Fibroblast of skin of right quadriceps (primary cell): ENCODE measurements at places on chromosomes 1 and 21.

GRCh38 chr1:177116941-177117340 lies 47.6 kb downstream of the ASTN1 start:
- no peak for DNase-seq

- DNase-seq = no peak
Observed at GRCh38 chr1:205565799-205566198, 61.3 kb downstream of the CDK18 start.

DNA sequence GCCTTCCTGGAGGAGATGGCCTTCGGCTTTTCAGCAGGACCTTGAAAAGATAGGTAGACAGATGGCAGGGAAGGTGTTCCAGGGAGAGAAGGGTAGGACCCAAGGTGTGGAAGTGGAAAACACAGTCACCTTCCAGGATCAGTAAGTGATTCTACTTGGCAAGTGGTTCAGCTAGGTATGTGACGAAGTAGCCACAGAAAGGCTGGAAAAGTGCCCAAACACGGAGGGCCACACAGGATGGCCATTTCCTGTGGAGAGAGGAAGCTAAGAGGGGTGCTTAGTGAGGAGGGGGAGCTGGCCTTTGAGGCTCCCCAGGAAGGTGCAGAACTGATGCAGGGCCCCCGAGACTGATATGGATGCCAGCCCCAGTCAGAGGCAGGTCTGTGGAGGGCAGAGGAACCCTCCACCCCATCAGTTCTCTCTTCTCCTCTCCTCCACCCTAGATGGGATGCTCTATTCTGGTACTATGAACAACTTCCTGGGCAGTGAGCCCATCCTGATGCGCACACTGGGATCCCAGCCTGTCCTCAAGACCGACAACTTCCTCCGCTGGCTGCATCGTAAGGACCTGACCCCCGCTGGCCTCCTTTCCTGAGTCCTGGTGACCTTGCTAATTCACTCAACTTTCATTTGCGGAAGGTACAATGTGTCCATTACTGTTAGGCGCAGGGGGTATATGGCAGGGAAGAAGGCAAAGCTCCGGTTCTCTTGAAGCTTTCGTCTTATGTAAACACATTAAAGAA lies 6.8 kb downstream of the SEMA4A start:
- DNase-seq = no peak

DNA sequence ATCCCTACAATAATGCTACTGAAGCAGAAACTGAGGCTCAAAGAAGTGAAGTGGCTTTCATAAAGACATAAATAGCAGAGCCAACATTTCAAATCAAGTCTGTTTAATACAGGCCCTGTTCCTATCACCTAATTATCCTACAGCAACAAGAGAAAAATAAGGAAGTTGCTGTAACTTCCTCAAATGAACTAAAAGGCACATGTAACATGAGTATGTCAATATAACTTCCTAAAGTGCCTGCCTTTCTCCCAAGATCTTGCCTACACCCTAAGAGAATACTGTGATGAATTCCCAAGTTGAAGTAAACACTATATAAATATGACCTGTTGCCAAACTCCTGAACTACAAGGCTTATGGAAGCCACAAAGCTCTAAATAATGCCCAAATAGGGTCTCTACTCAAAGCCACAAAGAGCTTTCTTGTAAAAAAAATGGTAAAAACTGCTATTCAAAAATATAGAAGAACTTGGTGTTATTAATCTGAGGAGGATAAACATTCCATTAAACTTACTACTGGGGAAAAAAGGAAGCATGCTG lies 8.6 kb downstream of the BEND5 start:
- peak; percentile 57 for DNase-seq

GRCh38 chr21:44858291-44858690 lies 15.2 kb downstream of the PTTG1IP start:
- no peak for DNase-seq

- DNase-seq = no peak
Observed at GRCh38 chr1:201103666-201104065, 8.6 kb downstream of the CACNA1S start.

DNA sequence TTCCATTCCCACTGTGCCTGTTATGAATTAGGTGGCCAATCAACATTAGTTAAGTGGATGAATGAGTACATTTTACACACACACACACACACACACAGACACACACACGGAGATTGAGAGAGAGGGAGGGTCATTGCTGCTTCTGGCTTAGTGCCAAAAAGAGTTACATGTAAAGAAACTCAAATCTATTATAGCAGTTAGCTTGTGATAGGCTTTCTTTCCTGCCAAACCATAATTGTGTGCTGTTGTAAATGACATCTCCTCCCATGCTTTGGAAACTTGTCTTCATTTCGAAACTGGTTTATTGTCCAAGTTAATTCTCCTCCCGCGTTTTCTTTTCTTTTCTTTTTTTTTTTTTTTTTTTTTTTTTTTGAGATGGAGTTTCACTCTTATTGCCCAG lies 1.4 kb upstream of the MT1HL1 start:
- no peak for DNase-seq

GRCh38 chr1:215489771-215490565 lies 77.1 kb upstream of the KCTD3 start:
- DNase-seq = peak; percentile 63

- no peak for DNase-seq
Observed at GRCh38 chr1:151964510-151964909, 29.1 kb downstream of the S100A10 start.

DNA sequence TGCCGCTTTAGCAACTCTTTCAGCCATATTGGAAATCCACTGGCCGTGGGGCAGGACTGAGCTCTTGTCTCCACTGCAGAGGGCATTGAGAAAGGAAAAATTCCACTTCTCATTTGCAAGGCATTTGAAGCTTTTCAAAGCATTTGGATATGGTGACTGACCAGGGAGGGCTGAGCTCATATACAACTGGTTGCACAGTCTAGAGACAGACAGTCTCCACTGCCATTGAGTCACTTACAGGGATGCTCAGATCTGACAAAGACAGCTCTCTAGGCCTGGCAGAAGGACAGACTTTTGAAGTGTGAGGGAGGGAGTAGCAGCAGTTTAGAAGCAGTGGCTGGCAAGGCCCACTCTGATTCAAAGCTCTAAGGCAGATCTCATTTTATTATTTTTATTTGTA lies 24.2 kb downstream of the NCF2 start:
- DNase-seq = no peak

DNA sequence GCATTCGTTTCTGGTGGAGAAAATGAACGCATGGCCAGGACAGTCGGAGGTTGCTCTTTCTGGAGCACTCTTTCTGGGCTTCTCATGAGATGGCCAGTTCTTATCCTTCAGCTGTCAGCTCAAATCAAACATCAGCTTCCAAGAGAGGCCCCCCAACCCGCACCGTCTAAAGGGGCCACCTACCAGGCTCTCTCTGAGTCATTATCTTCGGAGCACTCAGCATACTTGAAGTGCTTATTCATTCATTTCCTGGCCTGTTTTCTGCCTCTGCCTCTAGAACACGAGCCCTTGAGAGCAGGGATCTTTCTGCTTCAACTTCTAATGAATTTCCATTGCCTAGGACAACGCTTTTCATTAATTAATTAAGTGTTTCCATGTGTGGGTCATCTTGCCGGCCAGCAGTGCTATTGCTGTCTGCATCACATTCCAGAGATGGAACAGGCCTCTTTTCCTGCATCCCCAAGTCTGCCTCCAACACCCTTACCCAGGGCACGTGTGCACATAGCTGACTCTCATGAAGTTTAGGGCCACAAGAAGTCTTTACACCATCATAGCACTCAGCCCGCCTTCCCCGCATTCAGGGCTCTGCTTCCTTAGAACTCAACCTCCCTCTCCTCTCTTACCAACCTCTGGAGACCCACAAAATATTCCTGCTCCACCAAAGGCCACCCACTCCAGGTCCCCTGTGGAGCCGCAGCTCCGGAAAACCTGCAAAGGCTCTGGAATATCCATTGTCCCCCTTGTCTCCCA lies 52.1 kb upstream of the LAPTM5 start:
- peak; percentile 91 for DNase-seq

DNA sequence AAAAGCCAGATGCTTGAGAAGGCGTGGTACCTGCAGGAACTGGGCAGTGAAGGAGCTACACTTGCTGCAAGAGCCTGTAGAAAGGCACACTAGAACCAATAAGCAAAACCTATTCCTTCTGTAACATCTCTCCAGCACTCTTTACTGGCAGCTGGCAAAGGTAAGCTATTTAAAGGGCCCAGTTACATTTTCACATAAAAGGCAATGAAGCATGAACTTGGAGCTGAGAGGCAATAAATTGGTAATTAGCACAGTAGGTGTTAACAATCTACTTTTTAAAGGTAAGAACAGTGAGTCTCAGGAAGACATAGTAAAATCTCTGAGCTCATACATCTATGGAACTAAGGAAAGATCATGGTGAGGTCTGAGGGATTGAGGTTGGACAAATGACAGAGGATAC lies 167.1 kb upstream of the OLFM3 start:
- DNase-seq = no peak

DNA sequence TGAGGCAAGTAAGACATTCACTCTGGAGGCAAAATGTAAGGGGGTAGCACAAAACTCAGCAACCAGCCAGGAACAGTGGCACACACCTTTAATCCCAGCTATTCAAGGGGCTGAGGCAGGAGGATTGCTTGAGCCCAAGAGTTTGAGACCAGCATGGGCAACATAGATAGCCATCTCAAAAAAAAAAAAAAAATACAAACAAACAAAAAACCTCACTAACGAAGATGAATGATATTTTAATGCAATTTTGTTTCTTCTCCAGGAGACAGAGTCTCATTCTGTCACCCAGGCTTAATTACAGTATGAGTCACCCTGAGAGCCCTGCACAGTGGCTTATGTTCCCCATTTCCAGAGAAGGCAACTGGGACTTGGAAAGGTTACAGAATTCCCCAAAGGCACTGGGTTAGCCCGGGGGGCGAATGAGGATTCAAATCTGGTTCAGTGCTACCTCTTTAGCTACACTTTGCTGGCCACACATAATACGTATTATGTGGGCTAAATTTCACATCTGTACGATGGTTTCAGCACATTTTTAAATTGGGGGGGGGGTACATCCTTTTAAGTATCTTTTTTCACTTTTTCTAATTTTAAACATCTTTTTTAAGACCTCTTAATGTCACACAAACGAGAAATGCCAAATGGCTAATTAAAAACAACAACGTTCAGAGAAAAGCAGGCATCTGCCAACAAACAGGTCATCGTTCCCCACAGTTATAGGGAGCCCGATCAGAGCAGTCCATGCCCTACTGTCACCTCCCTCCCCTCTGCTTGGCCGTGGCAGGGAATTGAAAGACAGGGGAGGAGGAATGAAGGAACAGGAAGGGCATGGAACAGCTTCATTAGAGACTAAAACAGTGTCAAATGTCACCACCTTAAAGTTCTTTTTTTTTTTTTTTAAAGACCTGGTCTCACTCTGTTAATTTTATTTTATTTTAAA lies 3.5 kb downstream of the CELA2A start:
- peak; percentile 53 for DNase-seq

GRCh38 chr1:208852911-208853310 lies 608.7 kb upstream of the PLXNA2 start:
- DNase-seq = no peak

DNA sequence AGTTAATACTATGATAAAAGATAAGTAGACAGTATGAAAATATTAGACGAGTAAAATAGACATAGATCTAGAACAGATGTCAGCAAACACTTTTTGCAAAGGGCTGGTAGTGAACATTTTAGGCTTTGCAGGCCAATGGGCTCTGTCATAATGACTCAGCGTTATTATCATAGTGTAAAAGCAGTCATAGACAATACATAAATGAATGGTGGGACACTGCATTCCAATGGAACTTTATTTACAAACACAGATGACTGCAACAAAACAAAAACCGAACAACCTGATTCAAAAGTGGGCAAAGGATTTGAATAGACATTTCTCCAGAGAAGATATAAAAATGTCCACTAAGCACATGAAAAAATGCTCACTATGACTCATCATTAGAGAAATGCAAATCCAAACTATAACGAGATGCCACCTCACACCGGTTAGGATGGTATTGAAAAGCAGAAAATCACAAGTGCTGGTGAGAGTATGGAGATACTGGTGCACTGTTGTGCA lies 7.3 kb downstream of the GSTM5 start:
- peak; percentile 56 for DNase-seq

- DNase-seq = no peak
Observed at GRCh38 chr1:87812871-87813577, 484.3 kb downstream of the LMO4 start.

DNA sequence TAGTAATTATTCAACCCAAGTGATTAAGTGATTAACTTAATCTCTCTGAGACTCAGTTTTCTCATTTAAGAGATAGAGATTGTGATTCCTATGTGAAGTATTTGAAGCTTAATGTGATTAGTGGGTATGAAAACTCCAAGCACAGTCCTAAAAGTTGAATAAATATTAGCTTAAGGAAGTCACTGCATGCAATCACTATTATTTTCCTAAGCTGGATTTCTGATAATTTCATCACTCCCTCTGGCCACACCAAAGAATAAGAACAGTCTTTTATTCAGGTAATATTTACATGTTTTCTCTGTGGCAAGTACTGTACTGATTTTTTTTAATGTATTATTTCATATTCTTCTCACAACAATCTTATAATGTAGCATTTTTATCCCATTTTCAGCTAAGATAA lies 31.1 kb downstream of the CD55 start:
- no peak for DNase-seq

GRCh38 chr1:40042341-40042740 lies 1.8 kb downstream of the CAP1 start:
- peak; percentile 54 for DNase-seq

DNA sequence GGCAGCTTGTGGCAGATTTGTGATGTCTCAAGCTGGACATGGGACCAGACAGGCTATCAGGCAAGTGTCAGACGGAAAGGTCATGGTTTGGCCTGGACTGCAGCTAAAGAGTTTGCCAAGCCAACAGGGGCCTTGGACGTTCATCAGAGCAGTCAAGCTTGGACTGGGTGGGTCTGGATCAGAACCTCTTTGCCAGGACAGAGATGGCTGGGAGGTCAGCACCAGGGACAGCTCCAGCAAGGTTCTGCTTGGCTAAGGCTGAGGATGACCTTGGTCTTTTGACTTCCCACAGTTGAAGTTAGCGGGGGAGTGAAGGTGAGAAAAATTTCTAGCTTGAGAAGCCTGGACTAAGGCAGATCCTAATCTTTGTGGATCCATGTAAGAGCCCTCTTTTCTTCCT lies 68.1 kb downstream of the GRIK3 start:
- peak; percentile 5 for DNase-seq

GRCh38 chr1:23098463-23099170 lies 70.0 kb downstream of the LUZP1 start:
- peak; percentile 71 for DNase-seq

GRCh38 chr1:231238298-231238697 lies 2.7 kb upstream of the GNPAT start:
- no peak for DNase-seq

DNA sequence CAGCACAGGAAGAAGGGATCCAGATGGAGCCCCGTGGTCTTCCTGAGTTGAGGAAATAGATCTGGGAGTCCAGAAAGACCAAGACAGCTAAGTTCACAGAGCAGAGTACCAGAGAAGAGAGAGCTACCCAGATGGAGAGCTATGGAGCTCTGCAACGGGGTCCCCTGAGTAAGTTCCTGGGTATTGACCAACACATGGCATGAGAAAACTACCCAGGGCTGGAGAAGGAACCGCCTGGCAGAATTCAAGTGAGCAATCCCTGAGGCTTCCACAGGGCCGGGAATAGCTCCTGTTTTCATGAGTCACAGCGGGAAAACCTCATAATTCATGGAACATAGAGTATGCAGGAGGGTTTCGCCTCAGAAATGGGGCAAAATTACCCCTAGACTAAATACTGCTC lies 19.7 kb downstream of the STPG1 start:
- peak; percentile 82 for DNase-seq

GRCh38 chr1:74611887-74612286 lies 61.7 kb downstream of the ERICH3 start:
- DNase-seq = no peak

- DNase-seq = no peak
Observed at GRCh38 chr1:26346274-26347033, 7.5 kb downstream of the CRYBG2 start.
